ENCODE measurements at places on chromosomes 5 and 9. TPM values are rescaled to one million over a fixed set of nuclear protein-coding genes. Genes with fewer than 3 reads are reported as not detected.

FCN1 gene
- total RNA-seq, result not detected

MSMP gene
- total RNA-seq, result not detected

FAM78A gene
- 0.59 TPM for total RNA-seq

SLC36A3 gene
- not detected for total RNA-seq

SOX30 gene
- not detected for total RNA-seq

FTMT gene
- not detected for total RNA-seq

POLK gene
- 20.8 TPM for total RNA-seq

PCDHA6 gene
- total RNA-seq, result 2.9 TPM

TRIM52 gene
- 2.6 TPM for total RNA-seq

EDIL3 gene
- 24.7 TPM for total RNA-seq

FOXD4L5 gene
- 0.08 TPM for total RNA-seq

CDC23 gene
- 19.2 TPM for total RNA-seq

PCDHA1 gene
- total RNA-seq, result not detected

SLC45A2 gene
- not detected for total RNA-seq

CTXN3 gene
- total RNA-seq, result not detected

FBLL1 gene
- 3.0 TPM for total RNA-seq

SMIM33 gene
- total RNA-seq, result not detected

BTNL8 gene
- total RNA-seq, result not detected

GTF3C5 gene
- 30.9 TPM for total RNA-seq

STPG3 gene
- total RNA-seq, result not detected

IRX1 gene
- total RNA-seq, result 4.4 TPM

LCN15 gene
- not detected for total RNA-seq

PPP3R2 gene
- not detected for total RNA-seq

SLC22A4 gene
- 1.5 TPM for total RNA-seq

GARIN3 gene
- total RNA-seq, result not detected

CCL27 gene
- 0.47 TPM for total RNA-seq

C5 gene
- 2.2 TPM for total RNA-seq

CCL19 gene
- total RNA-seq, result not detected

HMGXB3 gene
- 34.0 TPM for total RNA-seq

C5orf22 gene
- total RNA-seq, result 8.8 TPM

AK6 gene
- total RNA-seq, result 34.5 TPM
